Common myeloid progenitor, CD34-positive (primary cell): ENCODE measurements at places on chromosomes 5 and 9.

GRCh38 chr9:84002344-84002743 lies 21.7 kb downstream of the RMI1 start:
- DNase-seq, result peak; percentile 17

DNA sequence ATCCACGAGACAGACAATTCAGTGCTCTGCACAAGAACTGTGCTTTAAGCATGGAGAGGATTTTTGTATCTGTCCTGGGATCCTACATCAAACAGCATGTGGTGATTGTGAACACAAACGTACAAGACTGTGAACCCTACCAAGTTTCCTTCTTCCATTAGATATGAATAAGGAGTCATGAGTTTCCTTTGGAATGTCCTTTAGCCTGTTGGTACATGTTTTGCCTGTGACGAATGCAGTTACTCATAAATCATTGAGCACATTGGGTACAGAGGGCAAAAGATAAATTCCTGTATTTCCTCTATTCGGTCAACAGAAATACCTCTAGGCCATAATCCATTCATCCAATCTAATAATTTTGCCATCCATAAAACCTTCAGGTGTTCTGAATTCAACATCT lies 61.5 kb downstream of the FXN start:
- no peak for DNase-seq

- DNase-seq, result no peak
Measured at GRCh38 chr9:111176511-111176910, 138.2 kb upstream of the LPAR1 start.

GRCh38 chr5:2560435-2560834 lies 191.0 kb downstream of the IRX2 start:
- DNase-seq, result no peak

DNA sequence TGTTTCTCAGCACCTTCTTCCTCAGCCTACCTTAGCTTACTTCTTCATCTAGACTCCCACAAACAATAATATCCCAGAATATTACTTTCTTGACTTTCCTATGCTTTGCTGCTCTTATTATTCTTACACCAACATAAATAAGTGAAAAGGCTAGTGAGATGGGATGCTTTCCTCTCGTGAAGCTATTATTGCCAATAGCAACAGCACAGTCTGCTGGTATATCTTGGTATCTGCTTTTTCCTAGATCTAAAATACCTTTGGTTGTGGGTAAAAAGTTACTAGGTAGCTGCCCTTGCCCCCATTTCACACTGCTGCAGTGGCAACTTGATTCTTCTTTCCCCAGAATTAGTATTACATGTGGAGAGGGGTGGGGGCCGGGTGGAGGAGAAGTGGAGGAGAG lies 26.1 kb upstream of the GLIPR2 start:
- DNase-seq, result no peak

DNA sequence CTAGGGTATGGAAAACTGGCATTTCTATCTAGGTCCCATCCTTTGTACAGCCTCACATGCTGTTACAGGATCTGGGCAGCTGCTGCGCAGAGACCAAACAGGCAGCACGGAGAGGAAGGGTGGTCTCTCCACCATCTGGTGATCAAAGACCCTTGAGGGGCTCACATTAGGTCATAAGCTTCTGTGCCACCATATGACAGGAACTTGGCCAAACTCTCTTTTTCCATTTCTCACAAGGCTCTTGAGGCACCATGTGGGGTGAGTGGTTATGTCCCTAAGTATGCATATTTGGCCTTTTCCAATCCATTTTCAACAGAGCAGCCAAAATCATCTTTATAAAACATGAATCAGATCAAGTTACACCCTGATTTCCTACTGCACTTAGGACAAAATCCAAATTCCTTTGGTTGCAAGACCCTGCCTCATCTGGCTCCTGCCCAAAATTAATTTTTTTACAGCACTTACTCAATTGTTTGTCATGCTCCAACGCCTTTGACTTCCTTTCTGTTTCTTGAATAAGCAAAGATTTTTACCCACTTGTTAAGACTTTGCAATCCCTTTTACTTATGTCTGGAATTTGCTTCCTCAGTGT lies 730.0 kb downstream of the MAT2B start:
- DNase-seq, result no peak

DNA sequence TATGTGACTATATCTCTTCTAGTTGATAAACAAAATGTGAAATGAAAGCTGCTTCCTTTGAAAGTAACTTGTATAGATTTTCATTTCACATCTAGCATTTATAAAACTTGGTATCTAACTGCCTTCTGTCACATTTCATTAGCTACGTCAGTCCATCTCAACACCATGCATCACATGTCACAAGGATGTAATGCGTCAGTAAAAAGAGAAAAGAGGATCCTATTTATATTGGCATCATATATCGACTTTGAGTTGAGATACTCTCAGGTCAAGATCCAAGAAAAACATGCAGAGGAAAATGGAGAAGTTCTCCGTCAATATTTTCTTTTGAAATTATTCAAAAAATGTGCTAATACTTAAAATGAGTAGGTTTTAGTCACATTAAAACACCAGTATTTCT lies 1211.2 kb downstream of the EFNA5 start:
- DNase-seq, result no peak

- no peak for DNase-seq
Measured at GRCh38 chr5:56055287-56055686, 60.5 kb upstream of the IL6ST start.

DNA sequence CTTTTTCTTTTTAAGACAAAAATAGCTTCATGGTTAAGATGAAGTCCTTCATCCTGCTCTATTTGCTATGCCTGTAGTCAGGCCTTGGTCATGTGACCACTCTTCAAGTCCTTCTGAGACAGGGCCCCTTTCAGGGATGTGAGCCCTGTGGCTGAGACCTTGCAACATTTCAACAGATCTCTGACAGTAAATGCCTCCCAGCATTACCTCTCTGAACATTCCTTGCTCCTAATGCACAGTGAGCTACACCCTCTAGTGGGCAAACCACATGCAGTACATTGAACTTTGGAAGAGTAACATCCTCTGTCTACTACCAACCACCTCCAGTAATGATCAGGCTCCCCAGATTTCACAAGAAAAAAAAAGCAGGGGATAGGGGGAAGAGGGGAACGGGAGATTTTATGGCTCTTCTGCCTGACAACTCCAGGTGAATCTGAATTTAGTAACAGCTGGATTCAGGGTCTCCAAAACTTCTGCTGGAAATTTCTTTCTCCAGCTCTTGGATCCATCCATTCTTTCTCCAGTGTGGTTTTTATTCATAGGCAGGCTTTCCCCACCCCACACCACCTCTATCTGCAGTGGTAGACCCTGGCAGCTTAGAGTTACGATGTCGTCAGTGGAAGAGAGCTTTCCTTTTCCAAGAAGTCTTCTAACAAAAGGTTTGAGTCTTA lies 8.9 kb upstream of the FBXO38 start:
- DNase-seq, result peak; percentile 58

DNA sequence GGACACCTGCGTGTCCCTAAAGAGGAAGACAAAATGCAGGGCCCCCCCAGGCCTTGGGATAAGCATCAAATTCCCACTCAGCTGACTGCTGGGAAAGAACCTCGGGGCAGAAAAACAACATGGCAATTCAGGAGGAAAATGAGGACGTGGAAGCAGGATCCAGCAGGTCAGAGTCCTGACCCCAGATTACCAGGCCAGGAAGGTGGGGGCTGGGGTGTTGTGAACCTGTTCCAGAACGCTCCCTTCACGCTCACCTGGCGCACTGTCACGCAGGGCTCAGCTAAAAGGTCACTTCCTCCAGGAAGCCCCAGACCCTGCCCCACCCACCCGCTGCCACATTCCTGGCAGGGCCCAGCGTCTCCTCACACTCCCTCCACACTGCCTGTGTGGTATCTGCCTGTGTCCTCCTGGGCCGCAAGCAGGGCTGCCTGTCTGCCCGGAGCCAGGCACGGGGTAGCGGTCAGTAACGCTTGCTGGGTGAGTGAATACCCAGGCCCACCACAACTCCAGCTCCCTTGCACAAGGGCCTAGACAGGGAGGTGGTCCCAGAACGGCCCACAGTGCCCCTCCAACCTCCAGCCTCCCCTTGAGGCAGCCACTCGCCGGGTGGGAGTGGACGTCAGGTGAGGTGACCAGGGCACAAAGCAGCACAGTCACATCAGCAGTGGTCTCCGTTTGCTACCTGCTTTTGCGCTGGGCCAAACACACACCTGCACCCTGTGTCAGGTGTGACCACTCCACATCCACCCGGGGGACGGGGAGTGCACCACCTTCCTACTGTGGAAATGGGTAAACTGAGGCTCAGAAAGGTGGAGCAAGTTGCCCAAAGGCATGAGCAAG lies 18.1 kb downstream of the VAV2 start:
- DNase-seq, result no peak

GRCh38 chr5:139635606-139636206 lies 12.4 kb upstream of the CXXC5 start:
- DNase-seq, result peak; percentile 79

DNA sequence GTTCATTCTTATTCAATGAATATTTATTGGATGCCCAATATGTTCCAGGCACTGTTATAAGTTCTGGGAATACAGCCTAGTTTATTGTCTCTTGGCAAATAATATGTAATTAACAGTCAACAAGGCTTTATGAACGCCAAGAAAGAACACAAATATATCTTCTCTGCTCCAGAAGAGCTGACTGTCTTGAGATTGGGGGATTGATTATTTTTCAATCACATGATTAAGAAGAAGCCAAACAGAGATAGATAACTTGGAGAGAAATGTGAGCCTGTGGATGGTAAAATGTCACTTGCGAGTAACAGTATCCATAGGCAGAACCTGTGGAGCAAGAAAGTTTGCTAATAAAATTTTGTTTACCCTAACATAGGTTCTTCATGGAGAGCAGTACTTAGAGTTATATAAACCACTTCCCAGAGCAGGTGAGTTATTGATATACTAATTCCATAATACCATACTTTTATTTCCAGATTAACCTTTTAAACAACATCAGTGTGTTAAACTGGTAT lies 49.4 kb downstream of the HSD17B4 start:
- no peak for DNase-seq

DNA sequence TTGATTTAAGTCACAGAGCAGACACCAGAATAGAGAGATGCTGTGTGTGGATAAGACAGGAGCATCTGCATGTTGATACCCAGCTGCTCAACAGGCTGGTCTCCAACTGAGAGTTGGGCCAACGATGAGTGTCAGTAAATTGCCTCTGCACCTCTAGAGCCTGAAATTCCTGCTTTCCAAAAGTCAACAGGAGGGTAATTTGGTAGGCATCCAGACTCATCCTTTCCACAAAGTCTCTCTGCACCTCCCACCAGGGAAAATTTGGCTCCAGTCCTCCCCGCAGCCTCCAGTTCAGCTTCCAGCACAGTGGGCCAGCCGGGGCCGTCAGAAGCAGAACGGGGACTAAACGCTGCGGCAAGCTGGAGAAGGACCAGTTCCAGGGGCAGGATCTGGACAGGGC lies 136.9 kb downstream of the RFK start:
- no peak for DNase-seq

- DNase-seq, result peak; percentile 93
Measured at GRCh38 chr5:177431317-177432142, 5.1 kb downstream of the GRK6 start.

GRCh38 chr5:136246632-136247031 lies 53.7 kb upstream of the SMIM32 start:
- no peak for DNase-seq
